ENCODE measurements at places on chromosomes 7 and 10.

GRCh38 chr7:72152161-72153131 lies 259.7 kb downstream of the CALN1 start:
- no peak for DNase-seq

DNA sequence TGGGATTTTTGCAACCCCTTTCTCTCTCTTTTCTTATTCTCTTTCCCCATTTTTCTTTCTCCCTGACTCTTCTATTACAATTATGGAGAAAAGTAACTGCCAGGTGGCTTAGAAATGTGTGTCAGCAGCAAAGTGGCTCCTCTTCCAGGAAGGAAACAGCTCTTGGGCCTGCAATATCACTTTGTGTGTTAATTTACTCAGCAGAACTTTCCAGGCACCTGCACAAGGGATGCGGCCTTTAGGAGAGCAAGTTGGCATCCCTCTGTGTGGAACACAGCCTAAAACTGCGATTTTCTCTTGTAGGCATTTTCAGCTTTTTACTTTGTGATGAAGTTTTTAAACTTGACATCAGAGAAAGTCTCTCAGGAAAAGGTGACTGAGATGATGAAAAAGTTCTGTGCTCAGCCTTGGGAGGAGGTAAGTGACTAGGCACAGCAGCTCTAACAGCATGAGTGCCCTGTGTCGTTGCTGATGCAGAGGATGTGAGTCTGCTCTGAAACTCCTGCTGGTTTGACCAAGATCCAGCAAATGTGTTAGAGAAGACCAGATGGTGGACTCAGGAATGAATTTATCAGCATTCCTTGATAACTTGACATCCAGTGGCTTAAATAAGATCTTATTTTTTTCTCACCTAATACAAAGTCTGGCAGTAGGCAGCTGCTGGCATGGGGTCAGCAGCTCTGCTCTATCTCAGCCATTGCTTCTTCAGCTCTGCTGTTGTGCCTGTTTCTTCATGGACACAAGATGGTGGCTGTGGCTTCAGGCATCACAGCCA lies 47.4 kb upstream of the CC2D2B start:
- DNase-seq = no peak

- DNase-seq = no peak
These were observed 76.8 kb downstream of the NPSR1 start for GRCh38 chr7:34734771-34735170.

DNA sequence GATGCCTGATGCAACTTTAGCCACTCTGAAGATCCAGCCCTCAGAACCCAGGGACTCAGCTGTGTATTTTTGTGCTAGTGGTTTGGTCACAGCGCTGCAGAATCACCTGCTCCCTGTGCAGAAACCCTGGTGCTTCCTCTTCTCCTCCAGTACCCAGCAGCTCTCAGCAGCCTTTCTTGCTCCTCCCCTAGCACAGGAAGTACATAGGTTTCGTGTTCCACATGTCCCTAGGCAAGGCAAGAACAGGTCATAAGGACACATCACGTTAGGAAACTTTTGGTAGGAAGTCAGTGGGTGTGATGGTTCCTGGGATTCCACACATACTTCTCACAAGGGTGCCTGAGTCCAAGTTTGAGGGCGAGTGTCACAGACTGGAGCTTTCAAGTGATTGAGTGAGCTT lies 167.9 kb upstream of the PRSS1 start:
- no peak for DNase-seq

Measured in stimulated activated CD4-positive, alpha-beta T cell treated with anti-CD3 and anti-CD28 coated beads, Interleukin-1b, Interleukin-23, amount 100 ng/mL, for 1 hour (primary cell).